Endodermal cell (in vitro differentiated cells): ENCODE measurements at places on chromosomes 2 and 18. TPM values are rescaled to one million over a fixed set of nuclear protein-coding genes. Genes with fewer than 3 reads are reported as not detected.

TMEM127 gene
- total RNA-seq, result 28.3 and 29.2 TPM in 2 replicates

NOSTRIN gene
- 0.73 to 1.3 TPM in 2 of 3 replicates, not detected in the other for total RNA-seq

TUBA3E gene
- not detected in 3 replicates for total RNA-seq

DNA sequence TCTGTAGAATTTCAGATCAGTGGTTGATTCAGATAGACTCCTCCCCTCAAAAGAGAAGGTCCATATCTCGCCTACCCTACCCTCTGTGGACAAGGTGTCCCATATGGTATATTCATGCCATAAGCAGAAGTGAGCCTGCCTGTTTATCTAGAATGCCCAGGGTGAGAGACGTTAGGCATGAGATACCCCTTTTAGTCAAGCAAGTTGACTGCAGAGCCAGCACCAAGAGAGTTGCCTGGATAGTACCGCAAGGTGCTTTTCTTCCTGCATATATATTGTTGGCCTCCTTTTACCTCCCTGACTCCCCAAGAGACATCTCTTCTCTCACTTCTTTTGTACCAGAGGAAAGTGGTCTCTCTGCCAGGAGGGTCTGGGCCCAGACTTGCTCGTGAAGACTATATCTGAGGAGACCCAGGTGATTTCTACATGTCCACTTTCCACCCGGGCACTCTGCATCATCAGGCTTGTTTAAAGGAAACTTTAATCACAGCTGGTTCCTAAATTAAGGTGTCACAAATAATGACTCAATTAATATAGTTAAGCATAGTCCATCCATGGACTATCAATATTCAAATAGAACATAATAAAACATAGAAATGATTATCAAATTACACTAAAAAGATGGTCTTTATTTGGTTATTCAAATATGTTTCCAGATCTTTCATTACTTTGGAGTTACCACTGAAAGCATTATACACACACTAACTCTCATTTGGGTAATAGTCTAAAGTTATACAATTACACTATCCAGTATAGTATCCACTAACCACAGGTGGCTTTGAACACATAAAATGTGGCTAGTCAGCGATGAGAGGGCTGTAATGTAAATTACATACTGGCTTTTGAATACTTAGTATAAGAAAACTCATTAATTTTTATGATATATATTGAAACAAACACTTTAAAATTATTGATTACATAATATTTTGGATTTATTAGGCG, 4.1 kb downstream of the ITGA4 start:
- peaks cover 55% of the 10 kb centered on the region for H3K27me3 ChIP-seq
- H3K36me3 ChIP-seq, result no peaks in the 10 kb centered on the region
- no peak overlapping the region for H3K4me3 ChIP-seq

GRCh38 chr2:111705711-111706336, 178.2 kb downstream of the ANAPC1 start:
- H3K27me3 ChIP-seq, result no peaks in the 10 kb centered on the region
- peak overlapping the region; percentile 26 for H3K27ac ChIP-seq
- no peak overlapping the region for H3K4me3 ChIP-seq
- H3K4me1 ChIP-seq, result peaks cover 3% of the 10 kb centered on the region
- peak; percentile 90 for DNase-seq

CDH19 gene
- not detected in 2 replicates for total RNA-seq
